GM19239 (cell line): ENCODE measurements at places on chromosomes 6 and 20.

- no peak for DNase-seq
These were observed 170.1 kb downstream of the CLIC5 start for GRCh38 chr6:45845567-45845966.

GRCh38 chr20:41044409-41045062, 15.9 kb downstream of the TOP1 start:
- DNase-seq = no peak

- no peak for DNase-seq
These were observed 53.8 kb downstream of the TOX2 start for GRCh38 chr20:43968341-43969000.

GRCh38 chr6:81708113-81708699, 44.3 kb downstream of the TENT5A start:
- no peak for DNase-seq

GRCh38 chr6:126427713-126428112, 87.8 kb downstream of the CENPW start:
- DNase-seq = no peak

GRCh38 chr6:147000545-147001488, 203.4 kb upstream of the STXBP5 start:
- no peak for DNase-seq

DNA sequence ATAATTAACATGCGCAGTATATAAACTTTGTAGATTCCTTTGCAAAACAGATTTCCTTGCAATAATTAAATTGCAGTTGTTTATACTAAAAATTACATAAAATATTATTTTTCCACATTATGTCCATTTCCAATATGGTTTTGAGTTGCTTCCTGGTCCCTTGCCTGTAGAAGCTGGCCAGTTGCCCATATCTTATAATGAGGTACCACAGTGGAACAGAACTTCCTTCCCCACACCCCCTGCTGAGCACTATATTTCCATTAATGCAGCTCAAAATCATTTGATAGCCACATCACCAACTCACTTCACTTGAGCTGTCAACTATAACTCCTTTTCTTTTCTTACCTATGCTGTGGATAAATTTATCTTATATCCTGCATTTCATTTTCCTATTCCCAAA, 194.6 kb downstream of the DST start:
- no peak for DNase-seq

DNA sequence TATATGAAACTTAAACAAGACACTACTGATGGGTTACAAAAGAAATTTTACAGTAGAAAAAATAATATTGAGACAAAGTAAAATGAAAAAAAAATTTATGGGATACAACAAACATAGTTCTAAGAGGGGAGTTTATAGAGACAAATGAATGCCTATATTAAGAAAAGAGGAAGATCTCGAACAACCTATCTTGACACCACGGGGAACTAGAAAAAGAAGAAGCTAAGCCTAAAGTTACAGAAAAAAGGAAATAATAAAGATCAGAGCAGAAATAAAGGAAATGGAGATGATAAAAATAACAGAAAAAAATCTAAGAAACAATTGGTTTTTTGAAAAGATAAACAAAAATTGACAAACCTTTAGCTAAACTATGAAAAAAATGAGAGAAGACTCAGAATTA, 9.1 kb upstream of the ECHDC1 start:
- no peak for DNase-seq

- no peak for DNase-seq
These were observed 531.7 kb downstream of the TFAP2B start for GRCh38 chr6:51350308-51350904.

DNA sequence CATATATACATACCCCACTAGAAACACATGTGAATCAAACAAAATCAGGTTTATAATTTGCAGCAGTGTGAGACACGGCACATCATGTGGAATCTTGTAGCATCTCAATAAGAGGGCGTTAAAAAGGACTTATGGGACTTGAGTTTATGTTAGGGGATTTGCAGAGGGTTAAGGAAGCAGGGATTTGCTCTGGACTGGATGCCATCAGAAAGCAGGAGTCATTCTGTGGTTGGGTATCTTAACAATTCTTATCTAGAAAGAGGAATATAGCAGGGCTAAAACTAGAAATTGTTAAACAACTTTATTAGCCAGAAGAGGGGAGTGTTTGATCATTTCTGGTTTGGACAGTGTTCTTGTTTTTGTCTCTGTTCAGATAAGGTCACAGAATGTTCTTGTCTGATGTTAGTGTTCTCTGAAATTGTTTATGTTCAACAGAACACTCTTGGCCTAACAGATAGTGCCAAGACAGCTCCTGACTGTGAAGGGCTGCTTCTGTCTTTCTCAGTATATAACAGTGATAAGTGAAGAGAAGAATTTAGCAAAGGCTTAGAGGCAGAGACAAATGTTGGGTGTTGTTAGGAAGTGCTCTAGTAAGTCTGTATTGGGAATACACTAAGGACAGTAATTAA, 39.2 kb downstream of the LIN28B start:
- no peak for DNase-seq

DNA sequence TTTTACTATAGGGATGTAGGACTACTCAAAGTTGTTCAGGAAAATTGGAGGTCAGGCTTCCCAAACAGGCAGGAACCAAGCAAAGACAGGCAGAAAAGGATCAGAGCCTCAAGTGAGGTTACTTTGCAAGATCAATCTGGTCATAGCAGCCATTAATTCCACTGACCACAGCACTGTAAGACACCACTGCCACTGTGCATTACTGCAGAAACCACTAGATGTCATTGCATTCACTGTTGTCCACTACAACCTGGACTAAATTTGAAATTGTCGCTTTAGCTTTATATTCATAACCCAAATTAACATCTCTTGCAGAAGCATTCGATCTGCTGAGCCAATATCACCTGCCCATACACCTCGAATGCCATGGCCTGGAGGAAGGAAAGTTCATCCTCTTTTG, 126.9 kb upstream of the UFL1 start:
- DNase-seq = no peak

DNA sequence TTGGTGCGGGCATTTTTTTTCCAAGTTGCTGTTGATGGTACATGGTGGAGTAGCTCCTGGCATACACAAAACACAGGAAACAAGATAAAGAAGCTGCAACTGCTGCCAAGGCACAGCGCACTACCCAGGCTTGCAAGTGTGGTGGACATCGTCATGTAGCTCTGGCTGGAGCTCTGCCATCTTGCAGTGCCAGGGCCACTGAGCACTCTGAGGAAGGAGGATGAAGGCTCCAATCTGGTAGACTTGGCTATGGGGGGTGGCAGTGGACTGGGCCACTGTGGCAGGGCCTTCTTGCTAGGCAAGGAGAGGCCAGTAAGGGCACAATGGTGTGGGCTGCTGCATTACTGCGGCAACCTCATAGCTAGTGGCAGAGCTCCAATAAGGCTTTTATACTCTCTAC, 263.5 kb downstream of the CENPW start:
- DNase-seq = no peak

GRCh38 chr20:17659801-17660200, 22.2 kb downstream of the RRBP1 start:
- DNase-seq = no peak

DNA sequence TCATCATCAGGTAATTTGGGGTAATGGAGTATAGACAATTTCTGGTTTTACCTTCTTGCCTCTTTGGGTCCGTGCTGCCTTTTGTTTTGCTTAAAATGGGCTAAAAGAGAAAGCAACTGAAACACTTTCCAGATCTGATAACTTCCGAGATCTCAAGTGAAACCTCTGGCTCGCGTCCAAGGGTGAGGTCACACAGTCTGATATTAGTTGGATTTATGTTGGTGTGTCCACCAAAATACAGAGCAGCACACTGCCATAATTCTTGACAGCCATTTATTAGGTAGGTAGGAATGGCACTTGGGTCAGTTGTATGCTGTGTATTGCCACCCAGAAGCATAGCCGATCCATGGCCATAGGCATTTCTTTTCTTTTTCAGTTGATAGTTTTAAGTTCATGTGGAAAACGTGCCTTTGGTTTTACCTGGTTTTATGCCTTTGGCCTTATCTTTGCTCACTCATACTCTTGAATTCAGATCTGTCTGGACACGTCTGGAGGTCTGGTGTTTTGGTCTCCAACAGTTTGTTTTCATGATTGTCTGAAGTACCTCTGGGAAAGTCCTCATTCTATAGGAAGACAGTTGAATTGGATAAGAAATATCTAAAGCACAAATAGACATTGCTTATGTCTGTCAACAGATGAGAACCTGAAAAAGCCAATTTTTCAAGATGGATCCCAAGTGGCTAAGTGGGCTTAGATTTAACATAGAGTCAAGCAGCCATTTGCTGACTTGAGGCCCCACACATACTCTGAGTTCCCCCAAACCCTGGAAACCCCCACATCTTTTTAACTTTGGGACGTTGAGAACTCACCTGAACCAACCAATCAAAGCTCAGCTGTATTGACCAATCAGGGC, 320.8 kb downstream of the SOX4 start:
- no peak for DNase-seq

GRCh38 chr6:111739257-111739696, 133.6 kb upstream of the TRAF3IP2 start:
- DNase-seq = no peak
